Neural progenitor cell (in vitro differentiated cells): ENCODE measurements at places on chromosomes 12 and 14. TPM values are rescaled to one million over a fixed set of nuclear protein-coding genes. Genes with fewer than 3 reads are reported as not detected.

DNA sequence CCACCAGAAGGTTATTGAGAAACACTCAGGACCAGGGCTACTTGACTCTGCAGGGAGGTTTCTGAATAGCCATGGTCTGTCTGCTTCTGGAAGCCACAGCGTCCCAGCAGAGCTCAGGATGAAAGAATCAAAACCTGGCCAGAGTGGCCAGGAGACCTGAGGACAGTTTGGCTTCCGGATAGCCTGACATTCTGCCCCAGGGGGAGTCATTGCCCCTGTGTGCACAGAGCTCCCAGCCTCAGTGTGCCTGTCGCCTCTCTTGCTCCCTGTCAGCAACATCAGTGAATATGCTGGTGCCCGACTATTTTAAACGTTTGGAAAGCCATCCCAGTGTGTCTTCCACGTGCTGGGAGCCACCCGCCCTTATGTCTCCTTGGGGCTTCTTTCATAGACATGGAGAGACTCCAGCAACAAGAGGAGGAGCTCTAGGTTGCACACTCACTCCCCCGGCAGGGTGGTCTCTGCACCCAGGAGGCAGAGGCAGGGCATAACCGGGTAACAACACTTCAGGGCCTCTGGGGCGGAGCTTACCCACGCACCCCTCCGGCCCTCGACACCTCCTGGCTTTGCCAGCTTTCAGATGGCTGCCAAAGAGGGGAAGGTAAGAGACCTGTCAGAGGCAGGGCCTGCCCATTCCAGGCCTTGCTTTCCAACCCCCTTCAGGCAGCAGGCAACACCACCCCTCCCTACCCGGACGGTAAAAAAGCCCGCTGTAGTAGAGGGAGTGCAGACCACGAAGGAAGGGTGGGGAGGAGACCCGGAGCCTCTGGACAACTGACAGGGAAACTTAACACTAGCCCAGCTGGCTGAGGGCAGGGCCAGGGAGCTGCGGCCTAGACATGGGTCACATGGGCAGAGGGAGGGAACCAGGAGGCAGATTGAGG is 19.0 kb upstream of the SLC6A12 start:
- H3K36me3 ChIP-seq = no peaks in the 10 kb centered on the region
- no peak for DNase-seq
- H3K4me3 ChIP-seq = no peak overlapping the region
- peaks cover 19% of the 10 kb centered on the region for H3K27me3 ChIP-seq
- no peak overlapping the region for H3K27ac ChIP-seq

GRCh38 chr14:23633160-23633701 is 2.9 kb upstream of the DHRS2 start:
- no peak overlapping the region for H3K27ac ChIP-seq
- H3K27me3 ChIP-seq = no peaks in the 10 kb centered on the region
- H3K4me3 ChIP-seq = no peak overlapping the region
- no peaks in the 10 kb centered on the region for H3K36me3 ChIP-seq

- H3K36me3 ChIP-seq = no peaks in the 10 kb centered on the region
- H3K27me3 ChIP-seq = no peaks in the 10 kb centered on the region
- peak; percentile 59 for DNase-seq
- peak overlapping the region; percentile 2 for H3K4me3 ChIP-seq
- peaks cover 37% of the 10 kb centered on the region for H3K4me1 ChIP-seq
Observed at GRCh38 chr12:120402217-120402616, 33.3 kb upstream of the MSI1 start.

- no peak overlapping the region for H3K4me3 ChIP-seq
- no peak overlapping the region for H3K27ac ChIP-seq
- no peaks in the 10 kb centered on the region for H3K27me3 ChIP-seq
- H3K36me3 ChIP-seq = no peaks in the 10 kb centered on the region
Observed at GRCh38 chr12:16583969-16584745, 21.8 kb downstream of the LMO3 start.

GRCh38 chr14:103550451-103551337 is 11.8 kb downstream of the BAG5 start:
- no peaks in the 10 kb centered on the region for H3K4me1 ChIP-seq
- no peaks in the 10 kb centered on the region for H3K27me3 ChIP-seq
- no peak for DNase-seq
- H3K4me3 ChIP-seq = no peak overlapping the region

DNA sequence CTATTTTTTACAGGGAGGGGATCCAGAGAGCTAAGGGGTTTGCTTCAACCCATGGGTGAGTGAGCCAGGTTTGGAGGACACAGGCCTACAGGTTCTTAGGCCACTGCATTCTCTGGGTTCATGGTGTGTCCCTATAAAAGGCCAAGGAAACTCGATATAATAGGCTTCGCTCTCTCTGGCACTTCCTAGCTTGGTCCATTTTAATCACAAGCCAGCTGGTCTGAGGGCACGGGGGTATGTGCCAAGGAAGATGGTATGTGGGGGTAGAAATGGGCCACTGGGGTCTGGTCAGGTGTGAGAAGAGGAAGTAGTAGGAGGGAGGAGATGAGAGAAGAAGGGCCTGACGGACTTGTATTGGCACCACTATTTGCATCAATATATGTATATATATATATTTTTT is 4.9 kb downstream of the ETV6 start:
- peaks cover 27% of the 10 kb centered on the region for H3K4me1 ChIP-seq
- no peak for DNase-seq
- H3K4me3 ChIP-seq = no peak overlapping the region

- H3K27me3 ChIP-seq = no peaks in the 10 kb centered on the region
- H3K27ac ChIP-seq = no peak overlapping the region
- no peak for DNase-seq
- no peaks in the 10 kb centered on the region for H3K36me3 ChIP-seq
- peaks cover 10% of the 10 kb centered on the region for H3K4me1 ChIP-seq
- H3K4me3 ChIP-seq = no peak overlapping the region
Observed at GRCh38 chr14:36227802-36228201, 51.3 kb upstream of the PTCSC3 start.

DNA sequence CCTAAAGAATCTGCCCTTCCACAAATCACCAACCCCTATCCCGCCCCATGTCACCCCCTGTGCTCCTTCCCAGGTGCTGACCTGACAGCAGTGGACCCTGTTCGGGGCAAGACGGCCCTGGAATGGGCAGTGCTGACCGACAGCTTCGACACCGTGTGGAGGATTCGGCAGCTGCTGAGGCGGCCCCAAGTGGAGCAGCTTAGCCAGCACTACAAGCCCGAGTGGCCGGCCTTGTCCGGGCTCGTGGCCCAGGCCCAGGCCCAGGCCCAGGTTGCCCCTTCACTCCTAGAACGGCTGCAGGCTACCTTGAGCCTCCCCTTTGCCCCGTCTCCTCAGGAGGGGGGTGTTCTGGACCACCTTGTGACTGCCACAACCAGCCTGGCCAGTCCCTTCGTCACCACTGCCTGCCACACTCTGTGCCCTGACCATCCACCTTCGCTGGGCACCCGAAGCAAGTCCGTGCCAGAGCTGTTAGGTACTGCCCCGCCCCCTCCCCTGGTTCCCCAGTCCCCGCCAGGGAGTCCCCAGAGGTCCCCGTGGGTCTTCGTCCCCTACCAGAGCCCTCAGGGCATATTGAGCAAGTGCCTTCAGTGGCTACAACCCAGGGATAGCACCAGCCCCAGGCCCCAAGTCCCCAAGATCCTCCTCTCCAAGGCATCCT is 2.7 kb downstream of the ANKRD33 start:
- H3K27ac ChIP-seq = no peak overlapping the region
- H3K27me3 ChIP-seq = peaks cover 3% of the 10 kb centered on the region
- H3K4me3 ChIP-seq = no peak overlapping the region
- peaks cover 12% of the 10 kb centered on the region for H3K4me1 ChIP-seq

GRCh38 chr12:68785358-68785757 is 22.6 kb upstream of the MDM2 start:
- DNase-seq = no peak
- no peaks in the 10 kb centered on the region for H3K36me3 ChIP-seq
- H3K4me3 ChIP-seq = no peak overlapping the region

GRCh38 chr12:103928682-103929045 is 1.5 kb upstream of the HSP90B1 start:
- H3K4me1 ChIP-seq = peaks cover 27% of the 10 kb centered on the region
- no peaks in the 10 kb centered on the region for H3K27me3 ChIP-seq

DNA sequence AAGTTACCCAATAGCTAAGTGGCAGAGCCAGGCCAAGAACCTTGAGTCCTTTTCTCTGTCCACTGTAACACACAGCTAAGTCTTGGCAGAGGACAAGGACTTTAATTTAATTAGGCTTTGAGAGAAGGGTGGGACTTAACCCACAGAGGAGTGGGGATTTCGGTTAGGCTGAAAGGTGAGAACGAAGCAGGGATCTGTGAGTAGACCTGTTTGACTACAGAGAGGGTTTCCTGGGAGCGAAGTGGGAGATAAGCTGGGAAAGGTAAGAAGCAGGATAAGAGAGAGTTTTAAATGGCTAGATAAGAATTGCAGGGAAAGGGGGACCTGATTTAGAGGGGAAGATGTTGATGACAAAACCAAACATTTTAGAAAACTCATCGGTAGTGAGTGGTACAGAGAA is 2.0 kb upstream of the PPFIBP1 start:
- no peaks in the 10 kb centered on the region for H3K36me3 ChIP-seq
- no peak overlapping the region for H3K4me3 ChIP-seq
- DNase-seq = no peak

DNA sequence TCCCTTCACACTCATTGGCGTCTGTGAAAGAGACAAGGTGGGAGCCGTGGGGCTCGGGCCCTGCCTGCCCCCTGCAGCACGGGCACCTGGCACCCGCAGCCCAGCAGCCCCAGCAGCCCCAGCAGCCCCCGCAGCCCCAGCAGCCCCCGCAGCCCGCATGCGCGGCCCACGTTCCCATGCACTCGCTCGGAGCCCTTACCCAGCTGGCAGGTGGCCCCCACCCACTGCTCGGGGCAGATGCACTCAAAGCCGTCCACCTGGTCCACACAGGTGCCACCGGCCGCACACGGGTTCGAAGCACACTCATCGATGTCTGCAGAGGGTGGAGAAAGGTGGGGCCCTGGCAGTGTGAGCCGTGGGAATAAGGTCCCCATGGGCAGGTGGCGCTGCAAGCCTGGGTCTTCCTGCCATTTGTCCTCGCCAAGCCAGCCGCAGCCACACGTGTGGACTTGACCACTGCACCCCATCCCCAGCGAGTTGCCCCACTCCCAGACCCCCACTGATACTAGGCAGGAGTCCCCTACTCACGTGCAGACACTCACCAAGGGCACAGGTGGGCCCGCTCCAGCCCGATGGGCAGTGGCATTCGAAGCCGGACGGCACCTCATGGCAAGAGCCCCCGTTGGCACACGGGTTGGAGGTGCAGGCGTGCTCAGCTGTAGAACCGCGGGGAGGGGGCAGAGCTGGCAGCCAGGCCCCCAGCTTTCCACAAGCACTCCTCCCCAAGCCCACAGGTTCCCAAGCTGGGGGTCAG is 17.3 kb downstream of the JAG2 start:
- peaks cover 7% of the 10 kb centered on the region for H3K4me1 ChIP-seq
- H3K4me3 ChIP-seq = no peak overlapping the region
- H3K27me3 ChIP-seq = no peaks in the 10 kb centered on the region
- DNase-seq = no peak

RNF212B gene
- total RNA-seq = 0.50 TPM in 1 of 2 replicates, not detected in the other

SLC5A8 gene
- total RNA-seq = not detected in 2 replicates

RNASE1 gene
- total RNA-seq = 5.7 TPM in 1 of 2 replicates, not detected in the other
